GM12864 (cell line): ENCODE measurements at places on chromosomes 3 and 15.

GRCh38 chr3:71208211-71209095 lies 375.1 kb downstream of the FOXP1 start:
- no peak for DNase-seq

GRCh38 chr3:20905210-20905805 lies 719.3 kb upstream of the SGO1 start:
- DNase-seq: no peak

- DNase-seq: no peak
These were observed 11.0 kb downstream of the ETV5 start for GRCh38 chr3:186097663-186098451.

- DNase-seq: no peak
These were observed 26.7 kb downstream of the CEP70 start for GRCh38 chr3:138567403-138567802.

DNA sequence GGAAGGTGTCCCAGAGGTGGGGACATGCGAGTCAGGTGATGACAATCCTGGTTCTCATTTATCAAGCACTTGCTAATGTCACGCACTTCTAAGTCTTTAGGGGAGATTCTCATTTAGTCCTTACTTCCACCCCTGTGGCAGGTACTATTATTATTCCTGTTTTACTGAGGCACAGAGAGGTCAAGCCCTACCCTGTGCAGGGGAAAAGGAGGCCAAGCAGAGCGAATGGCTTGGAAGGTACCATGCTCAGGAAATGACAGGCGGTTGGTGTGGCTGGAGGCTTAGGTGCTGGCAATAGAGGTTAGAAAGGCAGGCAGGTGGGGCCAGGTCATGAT lies 268.9 kb downstream of the UACA start:
- no peak for DNase-seq

DNA sequence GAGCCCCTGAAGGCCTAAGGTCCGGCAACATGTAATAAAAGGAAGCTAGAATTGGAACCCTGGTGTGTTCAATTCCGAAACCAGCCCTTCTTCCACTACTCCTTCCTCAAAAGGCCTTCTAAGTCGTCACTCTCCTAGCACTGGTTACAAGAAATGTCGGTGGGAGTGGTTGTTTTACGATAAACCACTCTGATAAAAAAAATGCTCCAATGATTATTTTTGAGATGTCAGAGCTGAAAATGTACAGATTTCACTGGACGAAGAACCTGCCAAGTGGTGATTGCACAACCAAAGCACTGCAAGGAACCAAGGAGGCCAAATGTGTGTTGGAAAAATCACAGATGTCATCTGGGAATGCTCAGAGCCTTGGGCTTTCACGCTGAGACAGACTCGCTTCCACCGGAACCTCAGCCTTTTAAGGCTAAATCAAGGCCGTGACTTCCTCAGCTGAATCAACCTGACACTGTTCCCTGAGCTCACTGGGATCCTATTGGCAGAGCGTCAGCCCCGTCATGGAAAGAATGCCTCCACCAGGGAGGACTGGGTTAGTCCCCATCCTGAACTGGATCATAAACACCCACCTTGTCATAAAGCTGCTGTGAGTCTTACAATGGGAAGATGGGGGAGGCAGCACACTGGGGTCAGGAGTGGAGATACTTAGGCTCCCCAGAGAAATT lies 108.1 kb upstream of the THBS1 start:
- no peak for DNase-seq

- DNase-seq: no peak
These were observed 22.2 kb downstream of the FXR1 start for GRCh38 chr3:180934638-180935037.

GRCh38 chr15:57866149-57866736 lies 159.7 kb downstream of the POLR2M start:
- peak; percentile 2 for DNase-seq

DNA sequence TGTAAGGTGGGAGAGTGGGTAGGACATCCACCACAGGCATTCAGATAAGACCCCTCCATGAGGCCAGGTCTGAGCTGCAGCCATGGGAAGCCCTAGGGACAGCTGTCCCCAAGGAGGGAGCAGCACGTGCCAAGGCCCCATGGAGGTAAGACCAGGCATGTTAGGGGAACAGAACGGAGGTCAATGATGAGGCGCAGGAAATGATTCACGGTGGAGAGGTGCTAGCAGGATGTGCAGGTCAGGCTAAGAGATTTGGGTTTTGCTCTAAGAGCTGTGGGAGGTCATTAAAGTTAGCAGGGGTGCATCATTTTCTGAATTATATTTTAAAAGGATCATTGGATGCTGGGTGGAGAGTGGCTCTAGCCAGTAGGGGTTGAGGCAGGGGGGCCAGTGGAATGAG lies 66.4 kb upstream of the SNRPA1 start:
- no peak for DNase-seq

- no peak for DNase-seq
These were observed 417.0 kb upstream of the TPM1 start for GRCh38 chr15:62625429-62626033.

DNA sequence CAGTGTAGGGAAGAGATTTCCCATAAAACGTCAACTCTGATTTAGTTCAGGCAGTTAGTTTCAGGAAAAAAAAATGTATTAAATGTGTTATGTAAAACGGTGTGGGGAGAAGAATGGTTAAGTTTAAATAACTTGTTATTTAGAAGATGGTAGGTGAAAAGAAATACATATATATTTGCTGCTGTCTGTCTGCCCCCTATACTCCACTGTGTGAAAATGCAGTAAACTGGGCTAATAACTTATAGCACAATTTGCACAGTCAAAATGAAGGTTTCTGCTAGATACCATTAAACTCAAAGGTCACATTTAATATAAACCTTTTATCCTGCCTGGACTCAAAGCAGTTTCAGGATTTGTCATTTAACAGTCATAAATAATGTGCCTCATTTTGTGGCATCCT lies 515.0 kb downstream of the FGF12 start:
- DNase-seq: no peak

DNA sequence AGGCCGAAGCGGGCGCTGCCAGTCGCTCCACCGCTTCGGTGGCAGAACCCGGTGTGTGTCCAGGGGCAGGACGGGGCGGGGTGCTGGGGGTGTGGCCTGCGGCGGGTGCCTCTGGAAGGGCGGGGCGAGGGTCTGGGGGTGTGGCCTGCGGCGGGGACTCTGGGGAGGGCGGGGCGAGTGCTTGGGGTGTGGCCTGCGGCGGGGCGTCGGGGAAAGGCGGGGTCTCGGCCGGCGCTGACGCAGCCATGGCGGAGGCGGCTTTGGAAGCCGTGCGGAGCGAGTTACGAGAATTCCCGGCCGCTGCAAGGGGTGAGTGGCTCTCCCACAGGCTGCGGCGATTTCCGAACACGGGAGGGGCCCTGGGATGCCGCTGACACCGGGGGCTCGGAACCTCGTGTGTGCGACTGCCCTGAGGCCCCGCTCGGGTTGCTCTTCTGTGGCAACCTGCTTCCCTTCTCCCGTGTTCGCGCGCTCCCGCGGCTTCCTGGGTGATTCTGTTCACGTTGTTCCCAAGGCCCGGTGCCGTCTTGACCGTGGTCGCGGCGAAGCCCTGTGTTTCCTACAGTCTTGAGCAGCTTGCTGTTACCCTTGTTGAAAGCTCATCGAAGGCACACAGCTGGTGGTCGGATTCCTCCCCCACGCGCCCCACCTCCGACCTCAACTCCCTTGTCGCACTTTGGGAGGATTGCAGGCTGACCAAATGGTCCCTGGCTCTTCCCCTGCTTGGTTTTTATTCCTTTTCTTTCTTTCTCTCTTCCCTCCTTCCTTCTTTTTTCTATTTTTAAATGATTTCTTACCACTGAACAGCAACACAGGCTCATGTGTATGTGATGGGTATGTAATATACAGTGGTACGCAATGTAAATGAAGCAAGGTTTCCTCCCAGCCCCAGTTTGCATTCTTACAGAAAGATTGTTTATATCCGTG lies at the start of gene JMJD7:
TSS of gene JMJD7 (plus strand) at position 213 of the 927 bp plus-strand sequence. CDS start at position 246, 33 bp downstream.
- peak; percentile 18 for DNase-seq

- DNase-seq: no peak
These were observed 224.0 kb upstream of the ARHGEF26 start for GRCh38 chr3:153897025-153897723.

DNA sequence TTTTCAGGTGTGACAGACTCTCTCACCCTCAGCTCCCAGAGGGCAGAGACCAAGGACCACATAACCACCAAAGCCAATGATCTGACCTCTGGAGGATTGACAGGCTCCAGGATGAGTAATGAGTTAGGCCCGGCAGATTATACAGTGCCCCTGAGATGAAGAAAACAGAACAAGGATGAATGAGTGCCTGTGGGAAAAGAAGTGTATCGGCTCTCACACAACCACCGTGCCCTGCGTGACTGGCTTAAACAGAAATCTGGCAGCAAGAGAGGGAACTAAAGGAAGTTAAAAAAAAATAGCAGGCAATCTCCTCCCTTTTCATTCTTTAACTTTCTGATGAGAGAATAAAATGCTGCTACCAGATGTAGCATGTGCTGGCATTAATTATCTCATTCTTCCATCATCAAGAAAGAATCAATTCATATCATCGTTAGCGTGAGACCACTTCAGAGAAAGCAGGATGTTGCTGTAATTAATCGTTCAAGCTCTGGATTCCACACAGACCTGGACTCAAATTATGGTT lies 227.5 kb upstream of the COL8A1 start:
- no peak for DNase-seq

DNA sequence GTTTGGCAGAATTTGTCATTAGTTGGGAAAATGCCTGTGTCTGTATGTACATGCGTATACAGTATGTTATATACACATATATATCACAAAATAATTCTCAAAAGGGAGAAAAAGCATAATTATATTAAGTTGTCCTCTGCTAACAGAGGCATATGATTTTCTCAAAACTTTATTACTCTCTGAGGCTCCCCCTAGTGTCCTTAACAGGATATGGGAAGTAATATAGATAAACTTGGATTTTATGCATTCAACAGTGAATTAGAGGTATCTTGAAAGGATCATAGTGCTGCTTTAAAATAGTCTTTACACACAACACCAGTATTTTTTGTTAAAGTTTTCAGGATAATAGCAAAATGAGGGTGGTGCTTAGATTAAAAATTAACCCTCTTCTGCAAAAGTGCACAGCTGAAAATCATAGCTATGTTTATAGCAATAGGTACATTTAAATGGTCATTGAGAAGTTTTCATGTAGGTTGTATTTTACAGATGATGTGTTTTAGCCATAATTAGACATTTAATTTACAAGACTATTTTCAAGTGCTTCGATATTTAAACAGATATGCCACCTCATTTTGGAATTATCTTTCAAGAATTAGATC lies 454.0 kb upstream of the ROBO2 start:
- DNase-seq: no peak

GRCh38 chr15:83243634-83244033 lies 36.0 kb upstream of the HDGFL3 start:
- DNase-seq: no peak

- no peak for DNase-seq
These were observed 66.2 kb downstream of the MAP4 start for GRCh38 chr3:47949979-47950378.

- no peak for DNase-seq
These were observed 55.5 kb downstream of the MCF2L2 start for GRCh38 chr3:183372911-183373310.

DNA sequence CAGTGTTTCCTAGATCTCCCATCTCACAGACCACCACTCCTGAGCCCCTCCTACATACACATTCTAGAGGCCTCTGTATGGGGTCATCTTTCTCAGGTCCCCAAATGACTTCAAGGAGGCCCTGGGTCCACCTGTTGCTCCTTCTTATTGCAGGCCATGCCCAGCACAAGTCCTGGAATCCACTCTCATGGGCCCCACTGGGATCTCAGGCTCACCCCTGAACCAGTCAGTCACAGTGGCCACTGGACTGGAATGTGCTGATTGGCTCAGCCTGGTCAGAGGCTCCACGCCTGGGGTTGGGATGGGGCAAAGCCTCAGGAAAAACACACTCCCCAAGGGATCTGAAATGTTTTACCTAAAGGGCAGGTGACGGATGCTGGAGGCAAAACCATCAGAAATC lies 55.7 kb downstream of the SPSB4 start:
- DNase-seq: no peak

DNA sequence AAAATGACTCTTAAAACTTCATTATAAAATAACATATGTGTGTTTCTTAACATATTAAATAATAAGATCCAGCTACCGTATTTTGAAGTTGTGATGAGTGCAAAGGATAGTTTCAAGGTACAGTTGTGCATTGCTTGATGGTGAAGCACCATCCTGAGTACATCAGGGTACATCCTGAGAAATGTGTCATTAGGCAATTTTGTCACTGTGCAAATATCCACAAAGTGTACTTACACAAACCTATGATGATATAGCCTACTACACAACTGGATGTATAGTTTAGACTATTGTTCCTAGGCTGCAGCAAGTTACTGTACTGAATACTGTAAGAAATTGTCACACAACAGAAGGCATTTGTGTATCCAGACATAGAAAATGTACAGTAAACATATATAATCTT lies 20.8 kb upstream of the TM4SF1 start:
- DNase-seq: no peak

GRCh38 chr3:72298201-72299152 lies 513.5 kb upstream of the PROK2 start:
- no peak for DNase-seq

GRCh38 chr3:150503402-150504099 lies 42.7 kb downstream of the SERP1 start:
- DNase-seq: no peak

DNA sequence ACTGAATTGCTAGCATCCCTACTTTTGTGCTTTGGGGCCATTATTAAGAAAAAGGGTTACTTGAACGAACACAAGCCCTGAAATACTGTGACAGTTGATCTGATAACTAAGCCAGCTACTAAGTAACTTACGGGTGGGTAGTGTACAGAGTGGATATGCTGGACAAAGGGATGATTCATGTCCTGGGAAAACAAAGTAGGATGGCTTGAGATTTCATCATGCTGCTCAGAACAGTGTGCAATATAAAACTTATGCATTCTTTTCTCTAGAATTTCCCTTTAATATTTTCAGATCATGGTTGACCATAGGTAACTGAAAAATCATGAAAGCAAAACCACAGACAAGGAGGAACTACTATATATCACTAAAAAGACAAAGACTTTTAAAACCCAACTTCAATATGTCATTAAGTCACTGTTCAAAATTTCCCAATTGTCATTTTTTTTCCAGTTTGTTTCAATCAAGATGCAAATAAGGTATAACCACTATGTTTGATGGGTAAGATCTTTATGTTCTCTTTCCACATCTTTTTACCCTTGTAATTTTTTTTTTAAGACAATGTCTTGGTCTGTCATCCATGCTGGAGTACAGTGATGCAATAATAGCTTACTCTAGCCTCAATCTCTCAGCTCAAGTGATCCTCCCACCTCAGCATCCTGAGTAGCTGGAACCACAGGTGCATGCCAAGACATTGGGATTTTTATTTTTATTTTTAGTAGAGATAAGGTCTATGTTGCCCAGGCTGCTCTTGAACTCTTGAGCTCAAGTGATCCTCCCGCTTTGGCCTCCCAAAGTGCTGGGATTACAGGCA lies 67.7 kb downstream of the IFT80 start:
- DNase-seq: no peak

DNA sequence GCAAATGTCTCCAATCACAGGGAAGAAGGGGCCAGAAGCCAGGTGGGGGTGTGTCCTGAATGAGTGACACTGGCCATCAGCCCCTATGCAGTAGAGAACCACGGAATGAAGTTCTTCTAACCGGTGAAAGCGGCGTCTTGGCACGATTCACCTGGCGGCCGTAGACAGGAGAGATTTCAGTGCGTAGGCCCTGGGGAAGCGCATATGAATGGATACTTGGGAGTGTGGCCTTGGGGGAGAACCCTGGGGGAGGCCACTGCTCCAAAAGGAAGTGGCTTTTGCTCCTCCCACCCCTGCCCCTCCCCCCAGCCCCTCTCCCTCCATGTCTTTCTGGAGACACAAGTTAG lies 43.6 kb downstream of the RBPMS2 start:
- no peak for DNase-seq

GRCh38 chr3:180184816-180185215 lies 148.1 kb upstream of the PEX5L start:
- no peak for DNase-seq

- DNase-seq: peak; percentile 85
These were observed 5.9 kb downstream of the NUP210 start for GRCh38 chr3:13414040-13414729.
